ENCODE measurements at places on chromosomes 16 and 17.

DNA sequence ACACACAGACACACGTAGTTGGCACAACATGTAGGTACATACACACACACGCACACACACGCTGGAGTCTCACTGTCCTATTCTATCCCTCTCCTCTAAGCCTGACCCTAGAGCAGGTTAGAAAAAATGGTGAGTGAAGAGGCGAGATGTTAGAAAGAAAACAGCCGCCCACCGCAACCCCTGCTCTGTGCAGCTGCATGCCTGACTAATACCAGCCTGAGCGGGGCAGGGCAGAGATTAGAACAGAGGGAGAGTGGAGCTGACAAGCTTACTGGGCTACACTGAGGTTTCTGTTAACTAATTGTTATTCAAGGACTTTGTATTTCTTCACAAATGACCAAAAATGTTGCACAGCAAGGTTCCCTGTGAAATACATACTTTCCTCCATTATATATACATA is 59.8 kb downstream of the AMFR start:
- peaks cover 5% of the 10 kb centered on the region for H3K36me3 ChIP-seq
- no peak overlapping the region for H3K27ac ChIP-seq
- no peak overlapping the region for H3K4me3 ChIP-seq
- no peaks in the 10 kb centered on the region for H3K4me1 ChIP-seq
- no peaks in the 10 kb centered on the region for H3K27me3 ChIP-seq

- H3K27ac ChIP-seq: no peak overlapping the region
- peaks cover 25% of the 10 kb centered on the region for H3K36me3 ChIP-seq
- H3K4me3 ChIP-seq: no peak overlapping the region
- DNase-seq: no peak
- no peaks in the 10 kb centered on the region for H3K27me3 ChIP-seq
- no peaks in the 10 kb centered on the region for H3K4me1 ChIP-seq
These were observed 6.8 kb downstream of the ZNF263 start for GRCh38 chr16:3289998-3290673.

GRCh38 chr16:8358937-8359336 is 231.4 kb downstream of the TMEM114 start:
- H3K4me1 ChIP-seq: no peaks in the 10 kb centered on the region
- no peak overlapping the region for H3K4me3 ChIP-seq
- no peak for DNase-seq
- no peak overlapping the region for H3K27ac ChIP-seq
- H3K27me3 ChIP-seq: no peaks in the 10 kb centered on the region

DNA sequence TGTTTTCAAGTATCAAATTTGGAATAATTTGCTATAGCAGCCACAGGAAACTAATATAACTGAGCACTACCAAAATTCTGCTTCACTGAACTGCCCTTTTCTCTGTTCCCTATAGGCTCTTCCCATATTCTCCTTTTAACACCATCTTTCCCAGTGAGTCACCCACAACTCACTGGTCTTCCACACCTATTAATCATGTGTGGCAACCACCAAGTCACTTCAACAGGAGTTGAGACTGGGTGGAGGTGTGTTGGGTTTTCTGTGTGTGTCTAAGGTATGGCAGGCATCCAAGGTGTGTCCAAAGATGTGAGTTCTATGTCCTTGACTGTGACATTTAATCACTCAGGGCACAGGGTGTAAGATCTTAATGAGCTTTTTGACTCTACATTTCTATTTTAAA is 610.0 kb upstream of the CDH11 start:
- no peak overlapping the region for H3K4me3 ChIP-seq
- no peak for DNase-seq
- peaks cover 1% of the 10 kb centered on the region for H3K27me3 ChIP-seq
- no peaks in the 10 kb centered on the region for H3K4me1 ChIP-seq
- no peaks in the 10 kb centered on the region for H3K36me3 ChIP-seq

GRCh38 chr17:39141915-39142664 is 9.3 kb downstream of the PLXDC1 start:
- H3K36me3 ChIP-seq: no peaks in the 10 kb centered on the region
- no peaks in the 10 kb centered on the region for H3K4me1 ChIP-seq
- H3K4me3 ChIP-seq: no peak overlapping the region

DNA sequence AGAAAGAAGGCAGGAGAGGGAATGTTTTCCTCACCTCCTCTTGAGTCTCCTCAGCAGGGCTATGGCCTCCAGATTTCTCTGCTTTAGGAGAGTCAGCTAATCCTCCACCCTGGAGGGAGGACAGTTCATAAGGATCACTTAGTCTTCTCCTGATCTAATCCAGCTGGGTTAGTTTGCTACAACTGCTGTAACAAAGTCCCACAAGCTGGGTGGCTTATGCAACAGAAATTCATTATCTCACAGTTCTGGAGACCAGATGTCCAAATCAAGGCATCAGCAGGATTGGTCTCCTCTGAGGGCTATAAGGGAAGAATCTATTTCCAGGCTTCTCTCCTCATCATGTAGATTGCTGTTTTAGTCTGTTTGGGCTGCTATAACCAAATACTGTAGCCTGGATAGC is 40.6 kb upstream of the XYLT1 start:
- no peak for DNase-seq
- no peaks in the 10 kb centered on the region for H3K36me3 ChIP-seq
- no peaks in the 10 kb centered on the region for H3K27me3 ChIP-seq
- no peaks in the 10 kb centered on the region for H3K4me1 ChIP-seq
- no peak overlapping the region for H3K4me3 ChIP-seq
